ENCODE measurements at places on chromosomes 5 and 9.

DNA sequence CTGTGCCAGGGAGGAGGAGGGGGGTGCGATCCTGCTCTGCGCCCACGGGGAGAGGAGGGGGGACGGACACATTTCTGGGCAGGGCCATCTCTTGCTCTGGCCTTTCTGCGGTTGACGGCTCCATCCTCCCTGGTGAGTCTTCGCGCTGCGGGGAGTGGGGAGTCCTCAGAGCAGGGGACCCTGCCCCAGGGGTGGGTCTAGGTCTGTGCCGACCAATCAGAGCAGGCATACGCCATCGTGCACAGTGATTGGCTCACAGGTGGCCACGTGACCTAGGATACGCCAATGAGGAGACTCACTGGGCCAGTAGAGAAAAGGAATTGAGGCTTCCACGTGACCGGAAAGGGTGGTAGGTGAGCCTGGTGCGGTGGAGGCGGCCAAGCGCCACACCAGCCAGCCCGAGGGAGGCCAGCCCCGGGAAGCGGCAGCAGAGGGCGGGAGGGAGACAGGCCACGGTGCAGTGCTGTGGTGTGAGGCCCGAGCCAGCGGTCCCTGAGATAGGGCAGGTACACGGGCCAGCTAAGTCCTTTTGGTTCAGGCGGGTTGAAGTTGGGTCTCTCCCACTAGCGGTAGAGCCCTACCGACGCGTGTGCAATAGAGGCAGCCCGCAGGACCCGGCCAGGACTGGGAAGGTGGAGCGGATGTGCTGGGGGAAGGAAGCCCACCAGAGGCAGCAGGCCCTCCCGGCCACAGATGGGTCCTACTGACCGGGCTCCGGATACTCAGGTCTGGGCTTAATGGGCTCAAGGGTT, 65.2 kb upstream of the RNF130 start:
- no peak for DNase-seq

GRCh38 chr5:91182763-91183162, 200.4 kb downstream of the ARRDC3 start:
- peak; percentile 6 for DNase-seq

DNA sequence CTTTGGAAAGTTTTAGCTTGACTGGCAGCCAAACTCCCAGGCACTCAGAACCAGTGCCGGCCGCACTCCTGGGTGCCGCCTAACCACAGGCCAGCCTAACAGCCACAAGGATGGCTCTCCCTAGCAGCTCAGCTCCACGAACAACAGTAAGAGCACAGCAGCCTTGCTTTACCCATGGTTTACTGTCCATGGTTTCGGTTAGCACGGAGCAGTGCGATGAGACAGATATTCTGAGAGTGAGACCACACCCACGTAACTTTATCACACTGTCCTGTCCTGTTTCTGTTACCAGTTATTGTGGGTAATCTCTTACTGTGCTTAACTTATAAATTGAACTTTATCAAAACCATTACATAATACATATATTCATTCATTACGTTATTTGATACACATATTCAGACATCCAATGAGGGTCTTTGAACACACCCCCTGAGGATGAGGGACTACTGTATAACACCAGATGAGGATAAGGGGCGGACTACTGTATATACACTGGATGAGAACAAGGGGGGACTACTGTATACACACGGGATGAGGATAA, 12.4 kb downstream of the CLPTM1L start:
- DNase-seq, result no peak

GRCh38 chr5:17218353-17219005, 1.0 kb downstream of the BASP1 start:
- DNase-seq, result no peak

DNA sequence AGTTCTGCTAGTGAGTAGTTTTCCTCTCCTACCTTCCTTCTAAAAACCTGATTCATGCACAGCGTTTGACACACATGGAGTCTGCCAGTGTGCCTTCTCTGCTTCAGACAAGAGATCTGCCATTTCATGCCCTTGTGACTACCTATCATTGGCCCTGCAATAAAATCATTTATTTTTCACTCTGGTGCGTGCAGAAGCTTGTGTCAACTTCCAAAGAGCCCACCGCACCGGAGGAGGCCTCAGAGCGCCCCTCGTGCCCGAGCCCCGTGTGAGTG, 13.7 kb downstream of the HNRNPH1 start:
- no peak for DNase-seq

- no peak for DNase-seq
Measured at GRCh38 chr9:127788337-127789011, 2.6 kb downstream of the CDK9 start.

DNA sequence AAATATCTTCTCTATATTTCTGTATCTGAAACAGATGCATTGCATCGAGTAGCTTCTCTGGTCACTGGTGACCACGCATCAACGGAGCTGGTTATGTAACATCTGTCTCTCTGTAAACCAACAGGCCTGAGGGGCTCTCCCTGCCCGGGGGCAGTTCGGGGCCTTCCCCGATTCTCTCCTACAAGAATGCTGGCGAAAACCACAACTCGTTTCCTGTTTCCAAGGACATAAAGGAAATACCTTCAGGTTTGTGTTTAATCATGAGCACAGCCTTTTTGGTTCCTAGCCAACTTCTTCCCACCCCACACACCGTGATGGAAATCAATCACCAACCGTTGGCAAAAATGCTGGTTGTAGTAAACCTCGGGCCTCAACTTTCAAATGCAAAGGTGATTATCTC, 25.1 kb downstream of the GDNF start:
- no peak for DNase-seq

- DNase-seq, result no peak
Measured at GRCh38 chr9:764105-764524, 77.4 kb upstream of the DMRT1 start.

- DNase-seq, result peak; percentile 11
Measured at GRCh38 chr9:126514037-126514821, 99.5 kb upstream of the LMX1B start.

DNA sequence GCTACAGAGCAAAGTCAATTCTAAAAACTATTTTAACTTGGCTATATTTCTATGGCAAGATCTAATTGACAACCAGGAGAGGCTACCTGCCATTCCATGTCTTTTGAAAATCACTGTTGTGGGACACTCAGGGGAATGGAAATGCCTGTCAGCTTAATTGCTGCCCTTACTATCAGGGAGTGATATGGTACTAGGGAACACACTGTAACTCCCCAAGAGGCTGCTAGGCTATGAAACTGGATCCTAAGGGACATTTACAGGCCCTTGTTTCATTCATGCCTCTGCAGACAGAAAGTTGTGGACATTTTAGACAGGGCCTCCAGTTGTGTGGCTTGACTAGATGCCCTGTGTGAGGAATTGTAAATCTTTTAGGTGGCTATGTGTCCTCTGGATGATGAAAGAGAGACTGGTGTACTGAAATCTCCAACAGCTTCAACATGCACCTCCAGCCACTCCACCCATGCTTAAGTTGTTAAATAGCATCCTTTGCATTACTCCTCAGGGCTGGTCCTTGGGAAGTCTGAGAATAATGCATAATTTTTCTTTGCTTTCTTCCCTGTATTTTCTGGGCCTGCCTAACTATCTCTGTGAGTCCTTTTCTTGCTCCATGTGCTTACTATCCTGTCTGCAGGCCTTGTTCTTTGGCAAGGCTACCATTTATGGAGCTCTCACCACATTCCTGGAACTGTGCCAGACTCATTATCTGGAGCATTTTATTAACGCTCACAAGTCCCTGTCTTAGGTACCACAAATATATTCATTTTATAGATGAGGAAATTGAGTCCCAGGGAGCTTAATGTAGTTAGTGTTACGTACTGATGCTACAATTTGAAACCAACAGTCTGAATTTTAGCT, 3.2 kb downstream of the MROH2B start:
- DNase-seq, result no peak

DNA sequence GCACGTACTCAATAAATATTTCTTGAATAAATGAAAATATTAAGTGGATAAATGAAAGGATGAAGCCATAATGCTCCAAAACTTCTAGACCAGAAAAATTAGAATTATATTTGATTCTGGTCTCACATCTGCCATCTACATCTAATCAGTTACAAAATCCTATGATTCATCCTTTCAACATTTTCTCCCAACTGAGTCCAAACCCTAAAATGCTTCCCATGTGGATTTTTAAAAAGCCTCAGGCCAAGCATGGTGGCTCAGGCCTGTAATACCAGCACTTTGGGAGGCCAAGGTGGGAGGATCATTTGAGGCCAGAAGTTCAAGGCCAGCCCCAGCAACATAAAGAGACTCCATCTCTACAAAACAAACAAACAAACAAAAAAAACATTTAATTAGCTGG, 31.6 kb upstream of the FST start:
- DNase-seq, result no peak

DNA sequence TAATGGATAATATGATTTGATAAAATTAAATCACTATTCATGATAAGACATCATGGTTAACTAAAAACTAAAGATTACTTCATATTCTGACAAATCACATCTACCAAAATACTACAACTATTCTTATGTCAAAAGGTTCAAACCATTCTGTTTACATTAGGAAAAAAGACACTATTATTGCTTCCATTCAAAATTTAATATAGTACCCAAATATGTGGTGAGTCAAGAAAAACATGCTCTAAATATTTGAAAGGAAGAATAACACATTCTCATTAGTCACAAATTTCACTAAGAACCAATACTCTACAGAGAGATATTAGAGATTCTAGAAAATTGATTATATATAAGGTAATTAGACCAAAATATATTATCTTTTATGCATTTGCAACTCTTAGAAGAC, 234.0 kb downstream of the TMEM232 start:
- DNase-seq, result no peak

DNA sequence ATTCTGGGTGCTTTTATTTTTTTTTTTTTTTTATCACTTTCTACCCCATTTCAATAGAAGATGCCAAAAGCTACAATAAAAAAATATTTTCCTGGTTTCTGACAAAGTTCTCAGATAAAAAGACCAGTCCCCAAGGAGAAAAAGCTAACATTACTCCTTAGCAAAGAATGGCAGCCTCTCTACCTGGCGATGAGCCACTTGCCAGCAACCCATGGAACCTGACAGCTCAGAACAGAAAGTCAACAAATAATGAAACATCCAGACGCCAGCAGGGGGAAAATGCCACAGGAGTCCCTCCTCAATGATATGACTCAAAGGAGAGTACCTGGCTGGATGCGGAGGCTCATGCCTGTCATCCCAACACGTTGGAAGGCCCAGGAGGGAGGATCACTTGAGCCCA, 123.2 kb downstream of the MYO10 start:
- DNase-seq, result no peak

- DNase-seq, result peak; percentile 35
Measured at GRCh38 chr9:17135295-17136160, 688 bp downstream of the CNTLN start.

GRCh38 chr5:176429972-176430371, 13.6 kb upstream of the CLTB start:
- DNase-seq, result no peak

- peak; percentile 61 for DNase-seq
Measured at GRCh38 chr5:95075111-95075510, 209.8 kb downstream of the MCTP1 start.

- DNase-seq, result no peak
Measured at GRCh38 chr5:167057665-167058064, 1233.8 kb upstream of the WWC1 start.

- no peak for DNase-seq
Measured at GRCh38 chr5:103464835-103465484, 97.6 kb downstream of the NUDT12 start.

GRCh38 chr5:172425402-172425801, 28.9 kb downstream of the SH3PXD2B start:
- no peak for DNase-seq

- no peak for DNase-seq
Measured at GRCh38 chr5:13831351-13831750, 113.1 kb downstream of the DNAH5 start.

DNA sequence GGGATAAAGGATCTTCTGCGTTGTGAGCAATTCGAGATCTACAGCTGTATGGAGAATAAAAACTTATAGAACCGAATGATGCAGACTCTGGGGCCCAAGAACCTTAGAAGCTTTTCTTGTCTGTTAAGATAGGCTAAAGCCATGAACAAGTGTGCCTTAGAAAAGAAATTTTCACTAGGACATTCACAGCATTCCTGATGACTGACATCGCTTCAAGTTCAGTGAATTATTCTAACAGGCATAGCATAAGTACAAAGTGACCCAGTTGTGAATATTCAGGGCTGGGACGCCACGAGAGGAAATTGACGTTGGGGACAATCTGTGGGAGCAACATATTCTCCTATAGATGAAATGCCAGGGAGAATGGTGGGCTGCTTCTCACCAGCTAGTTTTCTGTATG, 32.0 kb upstream of the PANK3 start:
- DNase-seq, result no peak

DNA sequence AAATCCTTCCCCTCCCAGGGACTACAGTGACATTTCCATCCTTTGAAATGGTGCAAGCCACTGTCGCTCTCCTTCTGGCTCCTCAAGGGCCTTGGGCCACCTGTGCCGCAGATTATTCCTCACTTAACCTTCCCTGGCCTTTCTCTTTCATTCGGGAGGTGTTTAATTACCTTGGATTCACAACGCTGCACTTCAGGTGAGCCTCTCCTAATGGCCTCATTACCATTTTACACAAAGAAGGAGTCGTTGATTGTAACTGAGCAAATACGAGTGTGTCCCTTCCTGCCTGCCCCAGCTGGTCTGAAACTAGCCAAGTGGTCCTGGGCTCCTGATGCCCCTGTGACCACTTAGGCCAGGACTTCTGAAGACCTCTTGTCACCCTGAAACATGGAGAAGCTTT, 205.0 kb downstream of the CRB2 start:
- no peak for DNase-seq

Data from bone marrow (tissue), 2 donors.